ENCODE measurements at places on chromosomes 2 and 18.

DNA sequence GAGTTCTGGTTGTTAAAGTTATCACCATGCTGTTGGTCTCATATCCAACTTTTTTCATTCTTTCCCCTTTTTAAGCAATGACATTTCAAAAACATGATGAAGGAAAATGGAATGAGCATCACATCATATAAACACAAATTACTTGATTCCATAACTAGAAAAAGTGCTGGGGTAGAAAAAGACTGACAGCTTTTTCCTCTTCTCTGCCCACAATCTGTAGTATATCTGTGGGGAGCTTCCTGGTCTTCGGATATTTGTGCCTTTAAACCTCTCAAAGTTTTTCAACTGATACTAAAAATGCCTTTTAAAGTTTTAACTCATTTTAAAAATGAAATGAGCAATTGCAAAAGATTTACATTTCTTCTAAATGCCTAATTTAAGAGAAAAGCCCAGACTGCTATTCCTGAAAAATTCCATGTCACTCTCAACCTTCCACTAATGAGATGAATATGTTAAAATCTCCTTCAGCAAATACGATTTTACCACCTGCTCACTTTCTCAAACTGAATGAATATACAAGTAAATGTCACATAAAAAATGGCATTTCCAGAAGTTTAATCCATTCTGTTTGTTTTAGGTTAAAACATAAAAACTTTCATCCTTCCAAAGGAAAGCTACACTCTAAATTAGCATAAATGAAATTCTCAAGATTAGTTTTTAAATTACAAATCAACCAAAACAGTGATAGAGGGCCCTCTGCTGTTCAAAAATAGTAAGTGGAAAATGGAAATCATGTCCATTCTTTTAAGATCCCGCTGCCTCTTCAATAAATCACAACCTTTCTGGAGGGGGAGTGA, 2.1 kb downstream of the DNAH7 start:
- DNase-seq = peak; percentile 20

DNA sequence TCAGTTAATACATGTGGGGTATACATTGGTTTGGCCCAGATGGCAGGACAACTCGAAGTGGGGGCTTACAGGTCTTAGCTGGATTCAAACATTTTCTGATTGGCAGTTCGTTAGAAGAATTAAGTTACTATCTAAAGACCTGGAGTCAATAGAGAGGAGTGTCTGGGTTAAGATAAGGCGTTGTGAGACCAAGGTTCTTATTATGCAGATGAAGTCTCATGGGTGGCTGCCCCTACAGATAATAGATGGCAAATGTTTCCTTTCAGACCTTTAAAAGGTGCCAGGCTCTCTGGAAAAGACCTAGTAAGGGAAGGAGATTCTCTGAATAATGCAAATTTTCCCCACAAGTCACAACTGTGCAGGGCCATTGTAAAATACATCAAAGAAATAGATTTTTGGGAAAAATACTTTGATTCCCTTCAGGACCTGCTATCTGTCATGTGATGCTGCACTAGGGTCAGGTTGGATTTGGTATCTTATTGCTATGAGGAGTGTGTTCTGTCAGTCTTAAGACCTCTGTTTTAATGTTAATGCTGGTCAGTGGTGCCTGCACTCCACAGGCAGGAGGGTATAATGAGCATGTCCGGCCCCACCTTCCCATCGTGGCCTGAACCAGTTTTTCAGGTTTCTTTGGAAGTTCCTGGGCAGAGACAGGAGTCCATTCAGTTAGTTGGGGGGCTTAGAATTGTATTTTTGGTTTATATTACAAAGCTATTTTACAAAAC, 14.3 kb upstream of the MC5R start:
- DNase-seq = no peak

GRCh38 chr2:74031959-74032287, 47.2 kb downstream of the TET3 start:
- no peak for DNase-seq

DNA sequence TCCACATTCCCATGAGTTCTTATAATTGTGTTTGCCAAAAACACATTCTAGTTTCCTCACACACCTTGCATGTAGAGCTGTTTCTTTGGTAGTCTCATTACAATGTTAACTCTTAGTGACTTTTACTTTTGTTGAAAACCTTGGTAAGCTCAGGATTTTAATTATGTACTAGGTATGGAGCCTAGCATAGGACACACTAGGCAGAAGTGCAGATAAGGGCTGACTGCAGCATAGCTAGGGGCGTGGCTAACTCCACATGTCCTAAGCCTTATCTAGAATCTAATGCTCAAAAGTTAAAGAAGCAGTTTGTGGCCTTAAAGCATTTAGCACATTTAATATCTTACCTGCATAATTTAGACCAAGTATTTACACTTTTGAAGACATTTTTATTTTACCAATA, 153.7 kb upstream of the FBXO11 start:
- no peak for DNase-seq

DNA sequence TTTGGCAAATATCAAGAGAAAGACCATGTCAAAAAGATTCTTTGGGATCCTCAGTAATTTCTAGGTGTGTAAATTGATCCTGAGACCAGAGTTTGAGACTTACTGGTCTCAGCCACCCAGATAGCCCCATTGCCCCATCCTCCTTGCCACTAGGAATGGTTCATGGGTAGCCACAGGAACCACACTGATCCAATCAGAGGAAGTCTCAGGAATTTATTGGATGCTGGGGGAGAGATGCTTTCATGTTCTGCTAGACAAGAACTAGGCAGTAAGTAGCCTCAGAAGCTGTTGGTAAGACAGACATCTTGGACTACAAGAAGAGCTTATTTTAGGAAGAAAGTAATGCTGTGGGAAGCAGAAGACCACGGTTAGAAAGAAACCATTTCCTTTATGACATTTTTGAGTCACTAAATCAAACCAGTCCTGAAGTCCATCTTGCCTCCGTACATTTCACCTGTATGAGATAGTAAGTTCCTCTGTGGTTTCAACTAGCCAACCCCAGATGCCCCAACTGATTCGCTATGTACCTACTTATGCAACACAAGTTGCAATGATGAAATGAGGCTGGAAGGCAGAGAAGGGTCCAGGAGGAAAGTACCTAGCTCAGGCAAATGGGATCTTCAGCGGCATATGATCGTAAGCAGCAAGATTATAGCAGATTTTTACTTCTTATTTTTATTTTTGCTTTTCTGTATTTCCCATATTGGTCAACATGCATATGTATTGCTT, 3.6 kb upstream of the ST3GAL5 start:
- no peak for DNase-seq

GRCh38 chr18:71485611-71486010, 1058.5 kb downstream of the CBLN2 start:
- DNase-seq = no peak

DNA sequence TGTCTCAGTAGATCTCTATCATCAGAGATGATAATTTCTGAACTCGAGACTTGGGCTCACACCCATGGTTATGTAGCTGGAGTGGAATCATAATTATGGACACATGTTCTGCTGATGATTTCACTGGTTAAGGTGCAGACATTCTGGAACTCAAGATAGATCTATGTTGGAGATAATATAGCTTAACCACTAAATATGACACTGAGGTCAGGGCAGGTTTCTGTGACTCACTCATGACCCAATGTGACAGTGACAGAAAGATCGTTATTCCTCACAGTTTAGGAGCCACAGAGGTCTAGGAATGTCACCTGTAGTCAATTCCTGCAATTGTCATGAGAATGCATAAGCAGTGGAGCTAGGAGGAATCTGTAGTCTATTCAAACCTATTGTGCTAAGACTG, 828.6 kb downstream of the TRIB2 start:
- DNase-seq = no peak

- no peak for DNase-seq
Measured at GRCh38 chr2:175439416-175439815, 257.9 kb upstream of the ATP5MC3 start.

GRCh38 chr2:55865096-55865835, 58.3 kb downstream of the EFEMP1 start:
- DNase-seq = no peak

GRCh38 chr2:169080250-169081069, 11.1 kb downstream of the DHRS9 start:
- no peak for DNase-seq

DNA sequence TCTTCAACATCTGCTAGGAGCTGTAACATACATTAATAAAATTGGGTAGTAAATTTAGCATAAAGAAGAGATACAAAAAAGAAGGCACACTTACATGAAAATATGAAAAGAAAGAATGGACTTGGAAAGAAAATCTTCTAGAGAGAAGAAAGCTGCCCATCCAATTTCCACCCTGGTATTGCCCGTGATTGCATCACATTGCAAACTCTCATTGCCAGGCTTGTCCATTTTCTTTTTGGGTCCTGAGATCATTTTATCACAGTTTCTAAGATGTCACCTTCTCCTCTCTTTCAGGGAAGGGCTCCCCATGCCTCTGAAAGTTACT, 321.5 kb downstream of the RND3 start:
- DNase-seq = no peak

GRCh38 chr18:59918320-59918755, 18.5 kb downstream of the PMAIP1 start:
- DNase-seq = peak; percentile 80

DNA sequence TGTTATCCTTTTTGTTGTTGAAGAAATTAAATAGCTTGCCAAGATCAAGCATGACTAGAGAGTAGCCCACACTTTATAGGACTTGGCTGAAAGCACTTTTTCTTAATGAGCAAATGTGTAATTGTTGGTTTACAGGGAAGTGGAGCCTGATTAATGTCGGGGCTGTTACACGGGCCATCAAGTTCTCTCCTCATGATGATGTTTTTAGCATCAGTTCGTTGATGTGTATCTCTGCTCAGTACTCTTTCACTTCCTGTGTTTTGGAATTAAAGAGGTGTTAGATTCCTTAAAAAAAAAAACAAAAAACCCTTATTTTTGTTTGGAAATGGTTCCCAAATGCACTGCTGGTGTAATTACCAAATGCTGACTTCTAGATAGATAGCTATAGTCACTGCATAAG, 114.2 kb downstream of the PTPRM start:
- DNase-seq = no peak

DNA sequence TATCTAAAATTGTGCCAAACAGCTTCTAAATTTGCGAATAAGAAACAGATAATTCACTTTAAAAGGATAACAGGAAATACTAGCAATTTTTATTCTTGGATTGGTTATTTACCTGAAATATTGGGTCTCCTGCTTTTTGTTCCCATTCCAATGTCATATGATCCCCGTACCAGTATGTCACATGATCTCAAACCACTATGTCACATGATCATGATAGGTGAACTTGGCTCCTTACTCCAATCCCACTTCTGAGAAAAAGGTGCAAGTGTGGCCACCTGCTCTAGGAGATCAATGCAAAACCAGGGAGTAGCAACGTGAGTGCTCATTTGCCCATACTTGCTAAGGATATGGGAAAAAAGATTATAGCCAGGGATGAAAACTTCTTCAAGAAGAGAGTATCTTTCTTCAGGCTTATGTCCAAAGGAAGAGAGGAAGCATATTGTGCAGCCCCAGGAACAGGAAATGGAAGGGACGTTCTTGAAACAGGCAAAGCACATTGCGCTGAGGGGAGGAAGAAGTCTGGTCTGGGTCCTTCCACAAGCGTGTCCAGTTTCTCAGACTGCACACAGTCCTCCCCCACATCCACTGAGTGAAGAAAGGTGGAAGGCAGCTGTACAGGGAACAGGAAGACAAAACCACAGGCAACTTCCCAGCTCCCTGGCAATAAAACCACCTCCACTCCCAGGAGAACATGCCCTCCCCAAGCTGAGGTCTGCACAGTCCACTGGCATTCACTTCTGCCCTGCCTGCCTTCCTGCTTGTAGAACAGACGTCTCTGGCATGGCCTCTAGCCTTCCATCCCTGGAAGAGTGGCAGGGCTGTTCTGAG, at the start of gene LYG2:
Gene LYG2 (minus strand): TSS at position 176 of the 828 bp plus-strand sequence. CDS start 1,406 bp downstream, outside the sequence.
- no peak for DNase-seq

- no peak for DNase-seq
Measured at GRCh38 chr18:6057604-6058003, 162.3 kb upstream of the TMEM200C start.

DNA sequence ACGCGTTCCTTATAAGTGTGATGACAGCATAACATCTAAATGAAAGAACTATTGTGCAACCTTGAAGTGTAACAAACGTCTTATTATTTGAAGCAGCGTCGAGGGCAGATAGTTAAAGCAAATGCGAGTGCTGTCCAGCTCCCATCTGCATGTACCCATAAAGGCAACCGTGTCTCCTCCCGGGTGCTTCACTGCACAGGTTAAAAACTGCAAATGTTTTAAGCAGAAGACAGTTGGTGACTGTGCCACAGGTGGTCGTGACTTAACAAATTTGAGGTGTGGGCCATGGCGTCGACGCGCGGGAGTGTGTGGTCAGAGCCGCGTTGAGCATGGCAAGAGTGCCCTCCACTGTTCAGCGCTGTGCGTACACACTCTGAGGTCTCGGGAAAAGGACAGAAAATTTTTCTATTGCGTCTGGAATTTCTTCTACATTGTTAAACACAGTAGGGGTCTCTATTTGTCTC, 6.4 kb downstream of the SALL3 start:
- peak; percentile 89 for DNase-seq

DNA sequence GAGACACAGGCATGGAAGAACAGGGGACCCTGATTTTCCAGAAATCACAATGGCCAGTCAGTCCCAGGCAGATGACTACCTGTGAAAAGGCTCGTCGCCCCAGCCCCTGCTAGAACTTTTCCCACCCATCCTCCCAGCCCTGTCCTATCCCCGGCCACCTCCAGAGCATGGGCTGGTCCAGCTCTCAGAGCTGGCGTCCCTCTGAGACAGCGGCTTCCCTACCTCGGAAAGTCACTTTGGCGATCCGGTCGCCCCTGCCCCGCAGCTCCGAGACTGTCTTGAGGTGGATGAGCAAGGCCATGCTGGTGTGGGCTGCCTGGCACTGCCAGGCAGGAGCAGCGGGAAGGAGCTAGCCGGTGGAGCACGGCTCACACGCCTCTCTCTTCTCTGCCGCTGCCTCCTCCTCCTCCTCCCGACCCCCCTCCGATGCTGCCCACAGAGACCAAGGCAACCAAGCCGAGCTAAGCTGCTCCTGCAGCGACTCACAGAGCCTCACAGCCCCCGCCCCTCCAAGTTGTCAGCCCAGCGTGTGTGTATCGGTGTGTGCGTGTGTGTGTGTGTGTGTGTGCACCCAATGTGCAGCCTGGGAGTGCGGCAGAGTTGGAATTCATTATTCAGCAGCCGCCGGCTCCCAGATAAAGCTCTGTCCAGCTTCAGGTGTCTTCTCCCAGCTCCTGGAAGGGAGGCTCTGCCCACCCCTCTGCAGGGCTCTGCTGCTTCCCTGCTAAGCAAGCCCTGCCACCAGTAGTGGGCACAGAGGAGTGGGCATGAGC, 80.5 kb upstream of the OTOF start:
- no peak for DNase-seq

DNA sequence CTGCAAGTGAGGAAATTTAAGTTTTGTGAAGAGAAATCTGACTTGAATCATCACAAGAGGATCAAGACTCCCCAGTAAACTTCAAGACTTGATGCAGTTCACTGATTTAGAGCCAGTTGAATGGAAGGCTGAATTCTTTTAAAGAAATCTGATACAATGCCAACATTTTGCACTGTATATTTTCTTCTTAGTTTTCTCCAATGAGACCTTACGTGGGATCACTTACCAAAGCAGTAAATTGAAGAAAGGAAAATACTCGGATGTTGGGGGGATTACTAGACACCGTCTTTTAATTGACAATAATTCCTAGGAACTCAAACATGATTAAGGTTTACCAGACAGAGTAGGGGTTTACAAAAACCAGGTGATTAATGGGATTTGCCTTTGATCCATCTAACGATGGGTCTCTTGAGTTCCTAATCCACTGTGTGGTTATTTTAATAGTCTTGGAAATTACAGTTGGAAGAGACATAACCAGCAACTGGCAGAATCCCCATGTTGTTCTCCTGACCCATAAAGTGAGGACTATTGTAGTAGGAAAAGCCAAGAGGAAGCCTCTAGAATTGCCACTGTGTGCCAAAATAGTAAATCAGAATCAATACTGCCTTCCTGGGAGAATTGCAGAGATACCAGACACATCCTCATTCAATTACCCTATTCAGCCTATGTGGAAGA, 354.5 kb downstream of the PID1 start:
- DNase-seq = no peak

Measured in COR-L47 (cell line).